MG63 (cell line): ENCODE measurements at places on chromosomes 12 and 14. TPM values are rescaled to one million over a fixed set of nuclear protein-coding genes. Genes with fewer than 3 reads are reported as not detected.

RNF212B gene
- not detected in 2 replicates for total RNA-seq

TMEM121 gene
- 7.1 and 17.0 TPM in 2 replicates for total RNA-seq

HSPA2 gene
- total RNA-seq: 5.2 and 7.1 TPM in 2 replicates

INSM2 gene
- total RNA-seq: not detected in 2 replicates

GRCh38 chr14:77790566-77791224 is 9.2 kb upstream of the ADCK1 start:
- no peak for DNase-seq

GRCh38 chr12:3420693-3421092 is 70.3 kb upstream of the PRMT8 start:
- DNase-seq: no peak

GRCh38 chr14:41623736-41624135 is 17.1 kb downstream of the LRFN5 start:
- no peak for DNase-seq
